ENCODE measurements at places on chromosomes 1 and 21.
A peak's percentile ranks its signal among the peaks of the same experiment; 100 is the strongest.

DNA sequence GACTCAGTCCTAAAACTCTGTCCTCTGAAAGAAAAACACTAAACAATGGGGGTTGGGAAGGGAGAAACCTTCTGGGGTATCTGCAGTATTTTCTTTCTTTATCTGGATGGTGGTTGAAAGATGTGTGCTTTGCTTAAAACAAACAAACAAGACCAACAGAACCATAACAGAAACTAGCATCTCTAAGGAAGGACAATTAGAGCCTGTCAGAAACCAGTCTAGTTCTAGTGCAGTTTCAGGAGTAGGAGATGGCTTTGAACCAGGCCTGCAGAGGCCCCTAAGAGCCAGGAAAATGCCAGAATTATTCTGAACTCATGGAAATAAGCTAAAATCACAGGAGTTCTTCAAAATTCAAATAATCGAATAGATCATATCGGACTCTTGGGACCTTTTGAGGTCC is 18.5 kb downstream of the ILDR2 start:
- no peak for DNase-seq

DNA sequence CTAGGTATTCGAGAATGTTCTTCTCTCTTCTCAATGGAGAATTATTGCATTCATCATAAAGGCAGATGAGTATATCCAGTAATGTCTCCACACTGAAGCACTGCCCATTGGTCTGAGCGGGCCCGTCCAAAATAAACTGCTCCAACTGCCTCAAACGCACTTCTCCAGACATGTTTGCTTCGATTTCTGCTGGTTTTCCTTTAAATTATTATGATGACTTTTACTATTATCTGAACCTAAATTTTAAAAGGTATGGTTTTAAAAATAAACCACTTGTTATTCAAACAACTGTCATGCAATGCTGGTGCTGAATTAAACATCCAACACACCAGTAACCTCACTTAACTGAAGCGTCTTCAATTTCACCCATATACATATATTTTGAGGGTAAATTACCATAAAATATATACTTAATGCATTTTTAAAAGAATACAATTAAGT is 1.3 kb downstream of the CDC42BPA start:
- DNase-seq: no peak

GRCh38 chr1:231272880-231273279 is 31.9 kb downstream of the GNPAT start:
- DNase-seq: no peak

- peak; percentile 63 for DNase-seq
Observed at GRCh38 chr21:33894736-33895288, 20.8 kb downstream of the ATP5PO start.

- no peak for DNase-seq
Observed at GRCh38 chr1:234517110-234517802, 38.3 kb upstream of the TARBP1 start.

- DNase-seq: no peak
Observed at GRCh38 chr1:185880779-185881333, 146.7 kb downstream of the HMCN1 start.

- no peak for DNase-seq
Observed at GRCh38 chr1:210372931-210373627, 44.4 kb downstream of the HHAT start.

GRCh38 chr21:25464275-25464674 is 143.0 kb downstream of the MRPL39 start:
- DNase-seq: no peak

DNA sequence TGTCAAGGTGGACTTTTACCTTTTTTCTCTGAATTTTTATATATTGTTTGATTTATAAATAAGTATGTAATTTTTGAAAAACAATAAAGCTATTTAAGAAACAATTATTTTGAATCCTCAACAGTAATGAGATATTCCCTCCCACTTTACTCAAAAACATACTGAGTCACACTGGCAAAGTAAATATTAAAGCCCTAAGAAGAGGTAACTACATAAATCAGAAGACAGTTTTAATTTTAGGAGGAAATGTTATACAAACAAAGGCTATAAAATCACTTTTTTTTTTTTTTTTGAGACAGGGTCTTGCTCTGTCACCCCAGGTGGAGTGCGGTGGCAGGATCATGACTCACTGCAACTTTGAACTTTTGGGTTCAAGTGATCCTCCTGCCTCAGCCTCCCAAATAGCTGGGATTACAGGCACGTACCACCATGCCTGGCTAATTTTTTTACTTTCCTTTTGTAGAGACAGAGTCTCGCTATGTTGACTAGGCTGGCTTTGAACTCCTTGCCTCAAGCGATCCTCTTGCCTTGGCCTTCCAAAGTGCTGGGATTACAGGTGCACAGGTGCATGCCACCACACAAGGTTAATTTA is 36.2 kb downstream of the ZSWIM5 start:
- DNase-seq: no peak
